ENCODE measurements at places on chromosomes 6 and 20.

DNA sequence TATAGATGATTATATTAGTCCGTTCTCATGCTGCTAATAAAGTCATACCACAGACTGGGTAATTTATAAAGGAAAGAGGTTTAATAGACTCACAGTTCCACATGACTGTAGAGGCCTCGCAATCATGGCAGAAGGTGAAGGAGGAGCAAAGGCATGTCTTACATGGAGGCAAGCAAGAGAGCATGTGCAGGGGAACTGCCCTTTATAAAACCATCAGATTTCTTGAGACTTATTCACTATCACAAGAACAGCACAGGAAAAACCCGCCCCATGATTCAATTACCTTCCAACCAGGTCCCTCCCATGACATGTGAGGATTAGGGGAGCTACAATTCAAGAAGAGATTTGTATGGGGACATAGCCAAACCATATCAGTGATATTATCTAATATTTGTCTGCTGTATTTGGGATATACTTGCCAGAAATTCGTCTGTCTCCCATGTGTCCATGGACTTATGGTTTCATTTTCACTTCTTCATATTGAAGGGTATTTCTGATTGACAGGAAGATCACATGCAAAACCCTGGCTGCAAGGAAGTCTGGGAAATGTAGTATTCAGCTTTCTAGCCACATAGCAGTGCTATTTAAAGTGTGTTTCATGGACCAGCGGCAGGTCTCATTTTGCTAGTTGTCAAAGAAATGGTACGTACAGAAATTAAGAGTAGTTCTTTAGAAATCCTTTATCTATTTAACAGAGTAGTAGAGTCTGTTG is 50.5 kb upstream of the PAK5 start:
- no peak for DNase-seq

DNA sequence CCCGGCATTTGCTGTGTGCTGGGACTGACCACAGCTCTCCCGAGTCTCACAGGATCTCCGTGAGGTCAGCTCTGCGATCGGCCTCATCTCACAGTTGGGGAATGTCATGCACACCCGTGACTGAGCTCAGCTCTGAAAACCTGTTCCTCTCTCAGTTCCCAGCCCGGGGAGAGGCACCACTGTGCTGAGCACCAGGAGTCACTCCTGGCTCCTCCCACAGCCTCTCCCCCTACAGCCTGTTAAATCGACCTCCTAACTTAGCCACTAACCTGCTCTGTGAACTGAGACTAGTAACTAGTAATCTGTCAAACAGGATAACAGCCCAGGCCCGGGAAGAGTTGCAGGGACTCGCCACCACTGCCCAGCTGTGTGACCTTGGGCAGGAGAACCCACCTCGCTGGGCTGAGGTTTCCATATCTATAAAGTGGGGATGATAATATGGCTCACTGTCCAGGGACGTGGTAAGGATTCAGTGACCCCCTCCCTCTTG is 20.1 kb upstream of the NOL4L start:
- no peak for DNase-seq

DNA sequence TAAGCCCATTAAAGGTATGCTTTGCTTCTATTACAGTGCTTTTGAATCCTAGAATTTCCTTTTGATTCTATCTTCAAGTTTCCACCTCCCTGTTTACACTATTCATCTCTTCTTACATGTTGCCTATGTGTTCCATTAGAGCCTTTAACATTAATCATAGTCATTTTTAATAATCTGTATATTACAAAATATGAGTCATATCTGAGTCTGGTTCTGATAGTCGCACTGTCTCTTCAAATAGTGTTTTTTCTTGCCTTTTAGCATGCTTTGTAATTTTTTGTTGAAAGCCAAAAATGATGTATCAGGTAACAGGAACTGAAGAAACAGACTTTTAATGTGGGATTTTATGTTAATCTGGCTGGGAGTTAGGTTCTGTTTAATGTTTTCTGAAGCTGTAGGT is 68.4 kb downstream of the DNAAF9 start:
- no peak for DNase-seq

DNA sequence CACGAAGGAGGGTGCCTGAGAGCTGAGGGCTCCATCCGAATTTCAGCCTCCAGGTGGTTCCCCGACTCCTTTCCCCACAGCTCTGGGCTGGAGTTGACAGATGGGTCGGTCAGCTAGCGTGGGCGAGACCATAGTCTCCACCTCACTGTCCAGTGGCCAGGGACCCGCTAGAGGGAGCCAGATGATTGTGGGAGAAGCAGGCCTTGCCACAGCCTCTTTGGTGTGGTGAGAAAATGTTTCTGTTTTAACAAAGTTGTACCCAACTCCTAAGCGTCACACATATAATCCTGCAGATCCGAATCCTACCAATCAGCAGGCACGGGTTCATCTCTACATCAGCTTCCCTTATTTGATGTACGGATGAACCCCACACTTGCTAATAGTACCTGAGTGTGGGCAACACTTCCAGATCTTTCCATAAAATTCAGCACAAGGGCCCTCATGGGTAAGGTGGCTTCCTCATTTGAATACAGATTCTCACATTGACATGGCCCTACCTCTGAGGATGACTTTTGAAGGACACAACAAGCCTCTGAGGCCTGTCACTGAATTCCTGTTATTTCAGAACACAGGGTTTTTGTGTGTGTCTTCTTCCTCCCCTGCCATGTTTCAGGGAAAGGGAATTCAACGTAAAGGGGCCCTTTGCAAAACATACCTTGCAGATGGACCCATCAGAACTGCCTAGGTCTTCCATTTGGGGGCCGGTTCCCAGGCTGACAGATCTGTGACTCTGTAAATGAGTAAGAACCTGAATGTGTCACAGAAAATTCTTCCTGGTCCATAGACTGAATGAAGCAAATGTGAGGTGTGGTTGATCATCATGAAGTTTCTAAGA is 103.2 kb upstream of the DUSP22 start:
- peak; percentile 85 for DNase-seq

DNA sequence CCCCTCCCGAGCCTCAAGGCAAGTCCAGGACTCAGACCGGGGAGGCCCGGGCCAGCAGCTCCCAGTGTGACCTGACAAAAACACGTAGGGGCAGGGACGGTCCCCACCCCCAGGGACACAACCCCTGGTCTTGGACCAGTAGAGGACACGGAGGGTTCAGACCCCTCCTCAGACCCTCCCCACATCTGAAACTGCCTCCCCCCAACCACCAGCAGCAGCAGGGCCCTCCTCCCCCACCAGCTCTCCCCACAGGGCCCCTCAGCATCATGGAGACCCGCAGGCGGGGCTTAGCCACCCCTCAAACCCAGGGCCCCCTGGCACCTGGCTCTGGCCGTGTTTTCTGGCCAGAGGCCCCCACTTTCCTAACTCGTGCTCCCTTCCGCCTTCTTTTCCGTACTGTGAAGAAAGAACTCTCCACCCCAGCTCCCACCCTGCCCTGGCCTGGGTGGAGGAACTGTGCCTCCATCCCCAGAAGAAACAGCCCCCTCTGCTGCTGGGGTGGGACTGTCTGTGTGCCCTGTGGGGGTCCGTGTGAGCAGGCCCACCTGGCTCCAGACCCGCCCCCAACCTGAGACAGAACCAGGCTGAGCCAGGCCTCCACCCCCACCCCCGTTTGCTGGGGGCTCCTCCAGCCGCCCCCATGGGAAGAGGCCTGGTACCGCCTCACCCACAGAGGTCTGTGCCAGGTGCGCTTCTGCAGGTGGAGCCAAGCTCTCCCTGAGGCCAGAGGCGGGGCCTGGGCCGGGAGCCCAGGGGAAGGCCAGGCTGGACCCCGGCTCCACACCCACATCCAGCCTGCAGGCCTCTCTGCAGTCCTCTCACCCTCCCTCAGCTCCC is 39.0 kb upstream of the MDFI start:
- DNase-seq = no peak

- no peak for DNase-seq
Observed at GRCh38 chr6:157045831-157046454, 268.8 kb downstream of the ARID1B start.

GRCh38 chr6:151681433-151682059 is 125.9 kb upstream of the ESR1 start:
- DNase-seq = no peak

DNA sequence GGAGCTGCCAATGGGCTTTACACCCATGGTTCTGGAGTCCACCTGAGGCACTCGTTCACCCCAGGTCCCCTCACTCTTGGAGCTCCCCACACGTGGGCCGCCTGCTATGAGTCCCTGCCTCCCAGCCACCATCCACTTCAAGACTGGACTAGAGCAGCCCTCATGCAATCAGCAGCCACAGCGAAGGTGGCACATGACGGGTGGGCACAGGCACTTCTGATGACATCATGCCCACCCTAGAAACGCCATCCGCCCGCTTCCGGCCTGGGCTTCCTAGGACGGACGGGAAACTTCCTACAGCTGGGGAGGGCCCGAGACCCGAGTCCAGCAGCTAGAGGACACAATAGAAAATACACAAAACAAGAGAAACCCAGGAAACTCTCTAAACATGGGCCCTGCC is 85.5 kb downstream of the PDE10A start:
- no peak for DNase-seq

DNA sequence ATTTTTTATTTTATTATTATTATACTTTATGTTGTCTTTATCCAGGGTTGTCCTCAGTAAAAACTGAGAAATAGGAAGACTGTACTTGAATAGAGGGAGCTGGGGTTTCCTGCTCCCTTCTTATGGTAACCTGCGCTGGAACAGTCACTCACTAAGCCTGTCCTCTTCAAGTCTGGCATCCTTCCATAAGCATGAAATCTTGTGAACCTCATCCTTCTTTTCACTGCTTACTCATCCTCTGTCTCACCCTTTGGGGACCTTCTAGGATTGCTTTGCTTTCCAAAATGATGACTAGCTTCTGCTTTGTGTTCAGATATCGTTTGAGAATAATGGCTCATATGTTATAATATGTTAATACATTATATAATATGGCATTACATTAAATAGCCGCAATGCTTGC is 90.6 kb downstream of the C6orf118 start:
- no peak for DNase-seq

DNA sequence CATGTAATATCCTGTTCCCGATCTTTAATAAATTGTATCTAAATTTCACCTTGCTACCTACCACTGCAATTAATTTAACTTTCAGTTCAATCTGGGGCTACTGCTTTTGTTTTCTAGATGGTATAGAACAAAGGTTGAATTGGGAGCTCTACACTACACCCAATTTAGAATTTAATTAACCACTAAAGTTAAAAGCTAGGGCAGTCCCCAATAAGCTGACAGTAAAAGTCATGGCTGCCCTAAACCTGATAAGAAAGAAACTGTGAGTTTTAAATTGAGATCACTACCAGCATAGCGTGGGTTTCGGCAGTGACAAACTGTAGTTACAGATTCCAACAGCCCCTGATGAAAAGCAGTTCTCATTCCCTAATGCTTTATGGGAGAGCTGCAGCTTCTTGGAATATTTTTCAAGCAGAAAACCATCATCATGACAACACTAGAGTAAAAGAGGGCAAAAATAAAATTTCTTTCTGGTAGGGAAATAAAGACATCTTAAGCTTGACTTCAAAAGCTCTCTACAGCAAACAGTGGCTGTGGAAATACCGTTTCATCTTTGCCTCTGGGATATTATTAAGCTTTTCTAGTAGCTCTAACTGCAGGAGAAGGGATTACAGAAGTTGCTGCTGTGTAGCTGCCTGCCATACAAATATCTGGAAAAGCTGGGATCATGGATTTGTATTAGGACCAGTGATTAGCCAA is 1372.1 kb downstream of the EPHA7 start:
- DNase-seq = no peak

DNA sequence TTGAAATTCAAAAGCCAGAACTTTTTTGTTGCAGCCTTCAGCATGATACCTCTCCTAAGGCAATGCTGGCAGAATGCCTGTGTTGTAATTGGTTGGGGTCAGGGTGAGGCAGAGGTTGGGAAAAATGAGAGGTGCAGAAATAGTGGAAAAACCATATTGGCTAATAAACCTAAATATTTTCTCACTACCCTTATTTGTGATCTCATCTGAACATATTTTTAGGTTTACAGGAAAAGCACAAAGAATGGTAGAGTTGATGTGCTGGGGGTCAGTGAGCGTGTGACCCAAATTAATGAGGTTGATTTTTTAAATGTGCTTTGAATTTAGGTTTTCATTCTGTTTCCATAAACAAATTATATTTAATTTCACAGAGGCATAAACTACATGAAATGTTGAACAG is 437.3 kb downstream of the HDGFL1 start:
- DNase-seq = no peak

- no peak for DNase-seq
Observed at GRCh38 chr6:141335477-141336273, 797.0 kb upstream of the GJE1 start.

DNA sequence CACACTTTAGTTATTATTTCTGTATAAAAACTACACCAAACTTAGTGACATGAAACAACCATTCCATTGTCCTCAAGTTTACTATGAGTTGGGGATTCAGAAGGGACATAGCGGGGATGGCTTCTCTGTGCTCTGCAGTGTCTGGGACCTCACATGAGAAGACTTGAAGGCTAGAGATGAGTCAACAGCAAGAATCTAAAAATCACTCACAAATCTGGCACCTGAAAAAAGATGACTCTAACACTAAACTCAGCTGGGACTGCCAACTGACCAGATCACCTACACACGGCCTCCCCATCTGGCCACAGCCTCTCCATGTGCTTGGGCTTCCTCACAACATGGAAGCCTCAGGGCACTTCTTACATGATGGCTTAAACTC is 63.0 kb upstream of the EYA2 start:
- DNase-seq = no peak

DNA sequence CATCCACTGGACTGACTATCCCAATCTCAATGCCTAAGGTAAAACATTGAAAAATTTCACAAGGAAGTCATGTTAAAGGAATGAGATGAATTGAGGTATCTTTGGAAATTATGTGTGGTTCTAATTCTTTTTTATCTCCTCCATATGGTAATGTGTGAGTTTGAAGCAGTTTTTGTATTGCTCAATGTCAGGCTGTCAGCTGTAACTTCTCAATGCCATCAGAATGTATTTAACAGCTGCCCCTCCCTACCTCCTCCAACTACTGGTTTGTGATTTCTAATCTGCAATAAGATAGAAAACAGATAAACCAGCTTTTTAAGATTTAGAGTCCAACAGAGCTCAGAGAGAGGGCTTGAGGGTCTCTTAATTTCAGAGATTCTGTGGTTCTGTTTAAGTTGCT is 1005.8 kb upstream of the ADGRB3 start:
- no peak for DNase-seq

Data from nephron progenitor cell (in vitro differentiated cells).